ENCODE measurements at places on chromosomes 7 and 10. TPM values are rescaled to one million over a fixed set of nuclear protein-coding genes. Genes with fewer than 3 reads are reported as not detected.
A peak's percentile ranks its signal among the peaks of the same experiment; 100 is the strongest.

GRCh38 chr7:7596176-7596575 is 29.5 kb downstream of the MIOS start:
- H3K4me1 ChIP-seq, result peaks cover 8% of the 10 kb centered on the region
- H3K4me3 ChIP-seq, result no peak overlapping the region

ZNF365 gene
- total RNA-seq, result not detected

GRCh38 chr7:96111405-96111804 is 210.5 kb downstream of the SLC25A13 start:
- H3K36me3 ChIP-seq, result no peaks in the 10 kb centered on the region
- DNase-seq, result no peak
- no peak overlapping the region for H3K27ac ChIP-seq
- H3K4me3 ChIP-seq, result no peak overlapping the region
- H3K27me3 ChIP-seq, result no peaks in the 10 kb centered on the region

DENND2A gene
- total RNA-seq, result not detected

DNA sequence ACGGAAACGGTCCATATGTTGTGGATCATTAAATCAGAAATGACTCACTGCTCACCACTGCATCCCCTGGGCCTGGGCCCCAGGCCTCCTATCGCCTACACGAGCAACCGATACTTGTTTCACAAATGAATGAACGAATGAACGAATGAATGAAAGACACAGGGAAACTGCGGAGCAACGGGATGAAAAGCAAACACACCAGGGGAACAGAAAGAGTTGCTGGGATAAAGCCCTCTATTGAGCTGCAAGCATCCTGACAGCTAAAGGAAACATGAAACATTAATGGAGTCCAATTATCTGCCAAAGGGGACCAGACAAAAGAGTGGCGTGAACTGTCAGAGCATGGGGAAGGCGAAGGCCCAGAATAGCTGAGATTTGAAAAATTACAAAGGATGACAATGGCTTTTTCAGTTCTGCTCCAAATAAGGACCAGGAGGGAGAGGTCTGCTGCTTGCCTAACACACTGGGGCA is 92.1 kb downstream of the GRB10 start:
- no peaks in the 10 kb centered on the region for H3K36me3 ChIP-seq
- no peaks in the 10 kb centered on the region for H3K4me1 ChIP-seq
- H3K27me3 ChIP-seq, result no peaks in the 10 kb centered on the region
- H3K4me3 ChIP-seq, result no peak overlapping the region

GRCh38 chr10:112953174-112954159 is 3.4 kb downstream of the TCF7L2 start:
- peaks cover 62% of the 10 kb centered on the region for H3K4me1 ChIP-seq
- peak overlapping the region; percentile 97 for H3K27ac ChIP-seq
- DNase-seq, result no peak
- H3K4me3 ChIP-seq, result peak overlapping the region; percentile 90

GRCh38 chr10:3729397-3729976 is 55.5 kb downstream of the KLF6 start:
- H3K36me3 ChIP-seq, result no peaks in the 10 kb centered on the region
- no peak overlapping the region for H3K4me3 ChIP-seq
- H3K27me3 ChIP-seq, result peaks cover 10% of the 10 kb centered on the region
- DNase-seq, result no peak

- no peak overlapping the region for H3K27ac ChIP-seq
- no peaks in the 10 kb centered on the region for H3K36me3 ChIP-seq
- no peak overlapping the region for H3K4me3 ChIP-seq
- H3K4me1 ChIP-seq, result no peaks in the 10 kb centered on the region
- no peak for DNase-seq
Measured at GRCh38 chr7:29044554-29044953, 86.4 kb upstream of the TRIL start.

HGF gene
- not detected for total RNA-seq
